ENCODE measurements at places on chromosomes 5 and 9. TPM values are rescaled to one million over a fixed set of nuclear protein-coding genes. Genes with fewer than 3 reads are reported as not detected.
A peak's percentile ranks its signal among the peaks of the same experiment; 100 is the strongest.

- DNase-seq: no peak
Observed at GRCh38 chr9:111959468-111960359, 63.1 kb downstream of the UGCG start.

- DNase-seq: no peak
Observed at GRCh38 chr5:132417010-132417439, 47.5 kb downstream of the SLC22A5 start.

DNA sequence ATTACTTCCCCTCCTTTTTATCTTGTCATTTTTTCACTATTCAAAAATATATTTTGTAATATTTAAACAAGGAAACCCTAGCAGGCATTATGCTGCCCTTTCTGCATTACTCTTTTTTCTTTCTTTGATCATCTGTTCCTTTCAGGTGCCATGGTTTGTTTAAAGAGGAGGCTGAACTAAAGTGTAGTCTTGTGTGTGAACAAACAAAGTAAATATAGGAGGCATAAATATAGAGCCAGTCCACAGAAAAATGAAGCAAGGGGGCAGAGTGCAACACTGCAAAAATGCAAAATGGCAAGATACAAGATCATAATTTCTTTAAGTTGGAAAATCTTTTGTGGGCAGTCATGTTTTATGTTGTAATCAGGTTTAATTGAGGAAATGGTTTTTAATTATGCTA lies 947.3 kb upstream of the COX7C start:
- no peak for DNase-seq

DNA sequence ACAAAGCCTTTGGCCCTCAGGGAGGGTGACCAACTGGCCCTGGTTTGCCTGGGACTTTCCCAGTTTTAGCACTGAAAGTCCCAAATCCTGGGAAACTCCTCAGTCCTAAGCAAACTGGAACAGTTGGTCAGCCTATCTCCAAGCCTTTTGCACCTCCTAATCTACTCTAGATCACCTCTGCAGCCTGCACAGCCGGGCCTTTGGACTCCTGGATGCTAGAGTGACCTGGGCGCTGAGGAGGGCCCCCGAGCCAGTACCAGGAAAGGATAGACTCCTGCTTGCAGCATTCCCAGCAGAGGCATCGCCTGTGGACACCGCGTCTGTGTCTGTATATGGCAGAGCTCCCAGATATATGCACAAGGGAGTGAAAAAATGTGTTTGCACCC lies 15.1 kb downstream of the IRF1 start:
- DNase-seq: peak; percentile 3

The PTGES gene
- 0.48 TPM for total RNA-seq

The ANKRD20A1 gene
- total RNA-seq: 6.3 TPM

The GRXCR2 gene
- total RNA-seq: not detected

All from activated T-cell treated with anti-CD3 and anti-CD28 coated beads, Interleukin-2, amount 50 U/mL, for 72 hours (primary cell).